ENCODE measurements at places on chromosomes 7 and 10. TPM values are rescaled to one million over a fixed set of nuclear protein-coding genes. Genes with fewer than 3 reads are reported as not detected.
A peak's percentile ranks its signal among the peaks of the same experiment; 100 is the strongest.

ATG9B gene
- total RNA-seq: 0.33 TPM

RET gene
- 0.23 TPM for total RNA-seq

CPA1 gene
- not detected for total RNA-seq

DNA sequence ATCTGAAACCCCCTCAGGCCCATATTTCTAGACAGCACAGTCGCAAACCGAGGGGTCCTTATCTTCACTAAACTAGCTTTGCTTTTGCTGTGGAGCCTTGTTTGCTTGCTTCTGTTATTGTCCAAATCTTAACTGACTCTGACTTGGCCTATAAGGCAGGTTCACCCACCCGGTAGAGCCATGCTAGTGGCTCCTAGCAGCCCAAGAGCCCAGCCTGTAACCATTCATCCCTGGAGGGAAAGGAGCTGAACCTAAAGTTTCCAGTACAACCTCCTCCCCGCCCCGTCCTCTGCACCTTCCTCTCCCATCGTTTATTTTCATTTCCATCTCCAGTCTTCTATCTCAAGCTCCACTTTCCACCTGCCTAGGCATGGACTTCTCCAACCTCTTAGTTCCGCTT, 345.7 kb downstream of the PTPRN2 start:
- no peak for DNase-seq

GRCh38 chr7:66419210-66419609, 209.5 kb upstream of the KCTD7 start:
- no peak for DNase-seq

DNA sequence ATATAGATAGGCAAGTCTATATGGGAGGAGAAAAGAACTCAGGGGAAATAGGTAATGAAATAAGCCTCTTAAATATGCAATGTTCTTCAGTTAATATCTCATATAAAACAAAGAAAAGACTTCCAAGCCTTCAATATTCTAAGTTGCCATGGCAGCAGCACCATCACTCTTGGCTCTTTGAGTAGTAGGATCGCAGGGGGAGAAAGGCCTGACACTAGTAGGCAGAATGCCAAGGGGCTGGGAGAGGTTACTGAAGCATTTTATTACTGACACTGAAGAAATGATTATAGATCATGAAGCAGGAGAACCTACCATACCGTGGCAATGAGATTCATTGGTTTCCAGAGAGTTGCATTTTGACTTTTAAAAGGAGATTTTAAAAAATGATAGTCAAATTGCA, 193.9 kb downstream of the NXPH1 start:
- no peak for DNase-seq

DNA sequence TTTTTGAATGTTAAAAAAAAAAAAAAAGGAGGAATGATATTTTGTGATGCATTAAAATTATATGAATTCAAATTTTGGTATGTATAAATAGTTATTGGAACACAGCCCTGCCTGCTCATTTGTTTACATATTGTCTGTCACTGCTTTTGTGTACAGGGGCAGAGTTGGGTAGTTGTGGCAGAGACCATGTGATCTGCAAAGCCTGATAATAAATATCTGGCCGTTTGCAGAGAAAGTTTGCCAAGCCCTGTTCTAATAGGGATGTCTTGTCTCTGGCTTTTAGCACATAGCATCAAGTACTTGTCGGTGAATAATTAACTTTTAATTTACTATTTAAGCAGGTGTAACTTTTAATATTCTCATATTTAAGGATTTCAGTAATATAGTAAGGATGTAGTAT, 19.8 kb downstream of the TSPAN13 start:
- no peak for DNase-seq

DNA sequence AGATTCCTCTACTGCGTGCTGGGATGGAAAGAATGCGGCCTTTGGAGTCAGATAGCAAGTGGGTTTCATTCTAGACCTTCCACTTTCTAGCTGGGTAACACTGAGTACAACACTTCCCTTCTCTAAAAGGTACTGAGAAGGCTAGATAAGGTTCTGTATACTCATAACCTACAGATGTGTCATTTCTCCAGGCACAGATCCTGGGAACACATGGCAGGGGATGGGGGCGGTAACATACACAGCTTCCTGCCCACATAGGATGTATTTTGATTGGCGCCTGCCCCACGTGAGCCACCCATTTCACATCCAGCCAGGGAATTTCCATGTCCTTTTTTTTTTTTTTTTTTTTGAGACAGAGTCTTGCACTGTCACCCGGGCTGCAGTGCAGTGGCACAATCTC, 31.8 kb downstream of the KLRG2 start:
- no peak for DNase-seq

DNA sequence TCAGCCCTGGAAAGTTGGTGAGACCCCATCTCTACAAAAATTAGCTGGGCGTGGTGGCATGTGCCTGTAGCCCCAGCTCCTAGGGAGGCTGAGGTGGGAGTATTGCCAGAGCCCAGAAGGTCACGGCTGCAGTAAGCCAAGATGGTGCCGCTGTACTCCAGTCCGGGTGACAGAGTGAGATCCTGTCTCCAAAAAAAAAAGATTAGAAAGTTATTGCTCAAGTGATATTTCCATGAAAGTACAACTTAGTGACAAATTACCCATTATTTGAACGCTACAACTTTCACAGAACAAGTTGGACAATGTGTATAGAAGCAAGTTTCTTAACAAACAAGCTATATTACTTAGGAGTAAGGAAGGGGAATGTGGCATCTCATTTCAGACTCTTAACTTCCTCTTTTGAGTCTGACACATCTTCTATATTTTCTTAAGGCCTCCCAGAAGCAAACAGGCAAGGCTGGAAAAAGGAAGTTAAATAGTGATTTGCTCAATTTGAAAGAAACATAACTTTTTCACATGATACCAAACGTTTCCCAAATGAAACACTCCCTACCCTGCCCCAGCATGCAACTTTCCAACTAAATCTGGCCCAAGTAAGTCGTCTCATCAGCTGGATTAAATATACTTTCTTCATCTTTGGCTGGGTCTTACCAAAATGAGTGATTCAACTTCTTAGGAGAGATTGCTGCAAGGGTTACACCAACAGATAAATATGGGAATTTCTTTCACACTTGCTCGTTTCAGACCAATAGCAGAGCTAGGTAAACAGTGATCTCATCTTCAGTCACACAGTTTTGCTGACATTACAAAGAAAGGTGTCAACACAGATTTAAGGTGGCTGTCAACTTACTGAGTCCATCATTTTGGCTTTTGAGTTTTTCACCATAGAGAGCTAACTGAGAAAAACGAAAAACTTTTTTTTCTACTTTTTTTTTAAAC, 66.3 kb upstream of the KLF6 start:
- peak; percentile 60 for DNase-seq

GRCh38 chr10:71390461-71390835, 6.3 kb upstream of the CDH23 start:
- DNase-seq: no peak

- DNase-seq: peak; percentile 33
Observed at GRCh38 chr10:6347391-6347951, 144.7 kb downstream of the PFKFB3 start.

- no peak for DNase-seq
Observed at GRCh38 chr7:101991860-101992259, 174.4 kb downstream of the CUX1 start.

DNA sequence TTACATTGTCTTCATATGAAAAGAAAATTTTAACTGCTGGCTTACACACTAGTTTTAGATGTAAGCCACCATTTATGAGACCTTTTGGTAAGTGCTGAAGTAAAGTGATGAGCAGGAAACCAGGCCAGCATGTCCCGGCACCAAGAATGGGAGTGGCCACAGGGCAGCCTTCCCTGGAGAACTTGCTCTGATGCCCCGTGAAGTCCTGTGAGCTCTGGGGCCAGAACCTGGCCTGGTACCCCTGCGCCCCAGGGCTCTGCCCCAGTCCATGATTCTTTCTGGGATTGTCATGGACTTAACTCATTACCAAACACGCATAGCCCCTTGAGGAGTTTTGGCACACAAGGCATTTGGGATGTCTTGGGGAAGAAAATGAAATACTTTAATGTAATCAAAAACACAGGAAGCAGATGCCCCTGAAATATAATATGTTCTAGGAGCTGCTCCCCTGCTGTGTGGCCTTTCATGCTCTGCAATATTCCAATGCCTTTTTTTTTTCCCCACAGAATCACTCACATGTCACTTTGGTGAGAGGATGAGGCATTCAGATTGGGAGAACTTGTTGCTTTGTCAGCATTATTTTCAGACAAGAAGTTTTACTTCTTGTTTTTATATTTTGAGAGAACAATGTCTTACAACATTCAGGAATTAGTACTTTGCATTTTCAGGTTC, 53.1 kb upstream of the CXCL12 start:
- DNase-seq: no peak

DNA sequence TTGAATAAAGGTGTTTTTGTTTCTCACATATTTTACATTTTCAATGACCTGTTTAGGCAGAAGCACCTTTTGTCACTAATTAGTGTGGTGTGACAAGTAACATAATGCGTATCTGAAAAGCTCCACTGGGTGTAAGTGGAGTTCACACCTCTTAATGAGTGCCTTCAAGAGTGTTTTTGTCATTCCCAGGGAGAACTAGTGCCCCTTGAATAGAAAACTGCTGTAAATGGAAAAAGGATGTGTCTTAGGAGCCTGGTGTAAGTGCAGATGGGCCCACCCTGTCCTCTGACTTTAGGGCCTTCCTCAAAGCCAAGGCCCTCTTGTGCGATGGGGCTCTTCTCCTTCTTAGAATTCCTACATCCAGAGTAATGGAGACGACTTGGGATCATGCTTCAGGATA, 170.0 kb downstream of the MGMT start:
- no peak for DNase-seq

- no peak for DNase-seq
Observed at GRCh38 chr10:129693382-129693781, 226.3 kb downstream of the MGMT start.

Measured in HFFc6 (cell line).